ENCODE measurements at places on chromosomes 16 and 17.

DNA sequence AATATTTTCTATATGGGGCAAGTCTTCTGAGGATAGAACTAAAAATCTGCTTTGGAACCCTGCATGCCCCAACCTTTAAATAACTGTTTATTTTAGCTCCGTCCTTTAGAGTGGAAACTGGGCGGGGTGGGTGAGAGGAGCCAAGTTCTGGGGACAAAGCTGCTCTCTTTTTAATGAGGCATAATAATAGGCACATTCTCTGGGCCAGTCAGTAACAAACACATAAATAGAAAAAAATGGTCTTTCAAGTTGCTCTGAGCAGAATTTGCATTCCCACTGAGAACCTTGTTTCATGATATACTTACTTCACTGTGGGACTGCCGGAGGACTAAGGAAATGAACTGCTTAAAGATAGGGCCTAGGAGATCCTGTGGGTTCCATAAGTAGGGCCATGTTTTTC is 51.5 kb downstream of the KNOP1 start:
- DNase-seq: no peak

DNA sequence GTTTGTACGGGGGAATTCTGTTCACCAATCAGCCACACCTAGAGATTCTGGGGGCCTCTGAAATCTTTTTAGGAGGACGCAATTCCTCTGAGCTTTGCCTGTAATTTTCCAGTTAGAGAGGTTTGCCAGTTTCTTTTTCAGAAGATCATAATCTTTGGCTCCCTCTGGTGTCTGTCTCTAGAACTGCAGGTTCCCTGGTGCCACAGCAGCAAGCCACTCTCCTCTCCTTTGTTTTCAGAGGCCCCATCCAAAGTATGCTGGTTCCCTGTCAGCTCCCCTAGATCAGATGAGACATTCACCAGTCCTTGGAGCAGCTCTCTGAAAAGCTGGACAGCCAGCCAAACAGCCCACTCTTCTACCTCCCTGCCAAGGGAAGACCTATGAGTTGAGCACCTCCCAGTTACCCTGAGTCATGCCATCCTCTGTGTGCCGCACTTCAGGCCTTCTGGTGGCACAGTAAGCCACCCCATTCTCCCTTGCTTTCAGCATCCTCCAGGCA is 36.1 kb downstream of the RNF112 start:
- DNase-seq: peak; percentile 64

DNA sequence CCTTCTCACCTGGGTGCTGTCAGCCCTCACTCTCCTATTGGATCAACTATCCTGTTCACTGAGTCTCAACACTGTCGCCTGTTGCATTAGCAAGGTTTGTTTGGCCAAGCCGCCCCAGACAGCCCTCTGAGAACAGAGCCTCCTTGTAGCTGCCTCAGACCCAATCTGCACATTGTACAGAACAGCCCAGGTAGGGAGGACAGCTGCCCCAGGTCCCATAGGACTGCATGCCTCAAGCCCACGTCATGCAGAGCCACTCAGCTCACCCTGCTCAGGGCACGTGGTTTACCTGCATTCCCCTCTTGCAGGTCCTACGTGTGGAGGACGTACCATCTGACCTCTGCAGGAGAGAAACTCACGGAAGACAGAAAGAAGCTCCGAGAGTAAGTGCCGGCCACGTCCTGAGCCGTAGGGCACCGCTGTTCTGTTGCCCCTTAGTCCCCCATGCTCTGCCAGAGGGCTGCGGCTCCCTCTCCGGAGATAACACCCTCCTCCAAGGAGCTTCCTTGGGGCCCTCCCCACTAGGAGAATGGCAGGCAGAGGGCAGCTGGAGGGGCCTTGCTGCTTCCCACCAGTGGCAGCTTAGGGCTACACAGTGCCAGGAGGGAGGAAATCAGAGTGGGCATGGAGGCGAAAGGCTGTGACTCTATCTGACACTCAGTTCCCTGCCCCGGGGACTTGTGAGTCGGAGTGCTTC is 2.8 kb downstream of the SNRNP25 start:
- no peak for DNase-seq

DNA sequence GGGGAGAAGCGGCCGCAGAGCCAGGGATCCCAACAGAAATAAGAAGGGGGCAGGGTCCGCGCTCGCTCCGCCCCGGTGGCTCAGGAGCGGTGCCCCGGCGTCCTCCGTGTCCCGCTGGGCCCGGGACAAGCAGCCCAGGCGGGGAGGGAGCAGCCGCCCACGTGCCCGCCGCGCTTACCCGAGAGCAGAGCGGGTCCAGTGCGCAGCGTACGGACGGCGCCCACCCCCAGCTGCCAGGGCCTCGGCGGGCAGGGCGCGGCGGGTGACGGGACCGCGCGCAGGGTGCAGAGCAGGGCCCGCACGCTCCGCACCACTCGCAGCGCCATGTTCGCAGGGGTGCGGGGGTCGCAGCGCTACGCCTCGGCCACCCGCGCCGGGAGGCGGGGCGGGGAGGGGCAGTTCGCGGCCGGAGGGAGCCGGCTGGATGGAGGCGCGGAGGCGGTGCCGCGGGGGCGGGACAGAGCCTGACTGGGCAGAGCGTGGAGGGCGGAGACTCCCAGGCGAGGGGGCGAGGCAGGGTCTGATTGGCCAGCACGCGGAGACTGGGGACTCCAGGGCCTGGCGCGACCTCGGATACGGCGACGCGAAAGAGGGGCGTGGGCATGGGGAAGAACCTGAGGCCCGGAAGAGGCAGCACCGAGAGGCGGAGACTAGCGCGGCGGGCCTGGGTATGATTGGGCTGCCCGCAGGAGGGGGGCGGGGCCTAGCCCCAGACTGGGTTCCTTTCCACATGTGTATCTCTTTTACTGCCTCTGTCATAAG is at the start of gene GCSH:
Gene GCSH (minus strand): TSS at position 443 of the 762 bp plus-strand sequence. CDS start 117 bp downstream, at position 326.
- DNase-seq: peak; percentile 94

- DNase-seq: no peak
Observed at GRCh38 chr16:52256310-52257078, 290.4 kb downstream of the TOX3 start.

DNA sequence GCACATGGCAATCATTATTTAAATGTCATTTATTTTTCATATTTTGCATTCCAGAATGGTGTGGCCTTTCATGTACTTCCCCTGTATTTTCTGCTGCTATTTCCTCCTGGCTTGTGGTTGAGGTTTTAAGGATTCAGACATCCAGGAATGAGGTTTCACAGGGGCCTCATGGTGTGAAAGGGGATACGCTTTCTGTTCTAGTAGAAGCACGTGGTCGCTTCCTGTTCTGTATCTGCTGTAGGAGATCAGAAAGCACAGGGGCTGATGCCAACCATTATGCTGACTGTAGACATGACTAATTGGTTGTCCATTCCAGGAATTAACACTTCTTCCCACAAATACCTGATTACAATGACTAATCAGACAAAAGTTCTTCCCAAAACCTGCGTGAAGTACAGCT is 405.9 kb downstream of the SHISA9 start:
- DNase-seq: no peak

DNA sequence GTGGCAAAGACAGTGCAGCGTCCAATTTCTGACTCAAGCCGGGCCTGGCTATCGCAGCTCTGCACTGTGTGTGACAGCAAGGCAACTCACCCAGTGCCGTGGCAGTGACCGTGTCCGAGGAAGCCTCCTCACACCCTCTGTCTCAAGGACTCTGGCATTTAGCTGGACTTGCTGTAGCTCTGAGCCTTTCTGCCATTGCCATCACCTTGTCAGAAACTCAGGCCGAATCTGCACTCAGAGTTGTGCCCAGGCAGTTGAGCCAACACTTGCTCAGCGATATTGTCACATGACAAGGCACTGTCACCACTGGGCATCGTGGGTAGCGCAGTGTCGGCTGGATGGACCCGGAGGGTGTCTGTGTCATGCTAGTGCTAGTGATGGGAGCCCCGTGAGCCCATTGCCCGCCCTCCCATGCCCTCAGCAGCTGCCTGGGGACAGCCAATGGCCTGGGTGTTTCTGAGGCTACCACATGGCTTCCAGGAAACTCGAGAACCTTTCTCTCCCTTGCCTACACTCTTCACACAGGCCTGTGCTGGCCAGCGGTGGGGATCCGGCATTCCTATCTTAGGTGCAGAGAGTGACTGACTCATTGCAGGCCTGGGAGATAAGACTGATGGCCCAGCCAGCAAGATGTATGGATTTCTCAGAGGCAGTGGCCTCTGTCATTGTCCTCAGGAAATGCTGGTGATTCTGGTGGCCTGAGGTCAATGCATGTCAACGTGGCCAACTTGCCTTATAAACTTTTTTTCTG is 22.1 kb upstream of the STH start:
- DNase-seq: no peak

DNA sequence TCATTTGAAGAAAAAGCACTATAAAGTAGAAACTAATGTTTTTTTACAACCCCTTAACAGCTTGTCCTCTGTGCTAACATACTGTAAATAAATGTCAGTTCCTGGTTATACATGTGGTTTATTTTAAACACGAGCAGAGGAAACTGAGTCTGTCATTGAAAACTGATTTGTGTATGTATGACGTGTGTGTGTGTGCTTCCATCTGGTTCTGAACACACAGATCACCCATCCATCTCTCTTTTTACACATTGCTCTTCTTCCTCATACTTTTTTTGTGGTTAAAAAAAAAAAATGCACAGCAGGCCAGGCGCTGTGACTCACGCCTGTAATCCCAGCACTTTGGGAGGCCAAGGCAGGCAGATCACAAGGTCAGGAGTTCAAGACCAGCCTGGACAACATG is 49.5 kb downstream of the ZNF423 start:
- DNase-seq: no peak

DNA sequence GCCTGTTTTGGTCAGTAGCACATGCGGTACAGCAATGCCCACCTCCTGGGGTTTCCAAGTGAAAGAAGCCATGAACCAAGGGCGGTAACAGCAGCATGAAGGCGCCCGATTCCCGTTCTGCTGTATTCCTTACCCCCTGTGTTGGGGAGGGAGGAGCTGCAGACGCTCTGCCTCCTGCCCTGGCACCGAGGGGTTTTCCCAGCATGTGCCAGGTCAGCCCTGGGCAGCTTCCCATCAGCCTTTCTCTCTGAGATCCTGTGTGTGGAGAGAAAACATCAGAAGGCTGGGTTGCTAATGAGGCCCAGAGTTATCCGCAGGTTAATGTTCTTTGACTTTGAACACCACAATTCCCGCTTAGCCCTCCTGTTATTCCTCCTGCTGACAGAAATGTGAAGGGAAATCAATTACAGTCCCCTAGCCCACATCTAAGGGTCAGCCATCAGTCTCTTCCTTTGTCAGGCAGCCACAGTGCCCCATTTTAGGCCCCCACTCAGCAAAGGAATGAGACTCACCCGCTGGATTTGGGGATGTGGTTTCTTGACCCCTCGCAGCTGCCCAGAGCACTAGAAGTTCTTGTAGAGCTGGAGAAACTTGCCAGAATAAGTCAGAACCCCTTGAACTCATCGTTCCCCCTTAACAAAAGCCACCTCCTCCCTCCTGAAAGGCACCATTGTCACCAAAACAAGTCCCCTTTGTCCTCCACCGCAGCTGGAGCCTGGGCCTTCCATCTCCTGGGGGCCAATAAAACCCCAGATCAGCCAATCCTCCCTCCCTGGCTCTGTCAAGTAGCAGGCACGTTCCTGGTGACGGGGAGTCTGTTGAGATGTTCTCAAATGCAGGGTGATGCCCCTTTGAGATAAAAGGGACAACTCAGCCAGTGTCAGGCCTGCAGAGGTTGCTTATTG is 168.5 kb downstream of the KATNIP start:
- no peak for DNase-seq

DNA sequence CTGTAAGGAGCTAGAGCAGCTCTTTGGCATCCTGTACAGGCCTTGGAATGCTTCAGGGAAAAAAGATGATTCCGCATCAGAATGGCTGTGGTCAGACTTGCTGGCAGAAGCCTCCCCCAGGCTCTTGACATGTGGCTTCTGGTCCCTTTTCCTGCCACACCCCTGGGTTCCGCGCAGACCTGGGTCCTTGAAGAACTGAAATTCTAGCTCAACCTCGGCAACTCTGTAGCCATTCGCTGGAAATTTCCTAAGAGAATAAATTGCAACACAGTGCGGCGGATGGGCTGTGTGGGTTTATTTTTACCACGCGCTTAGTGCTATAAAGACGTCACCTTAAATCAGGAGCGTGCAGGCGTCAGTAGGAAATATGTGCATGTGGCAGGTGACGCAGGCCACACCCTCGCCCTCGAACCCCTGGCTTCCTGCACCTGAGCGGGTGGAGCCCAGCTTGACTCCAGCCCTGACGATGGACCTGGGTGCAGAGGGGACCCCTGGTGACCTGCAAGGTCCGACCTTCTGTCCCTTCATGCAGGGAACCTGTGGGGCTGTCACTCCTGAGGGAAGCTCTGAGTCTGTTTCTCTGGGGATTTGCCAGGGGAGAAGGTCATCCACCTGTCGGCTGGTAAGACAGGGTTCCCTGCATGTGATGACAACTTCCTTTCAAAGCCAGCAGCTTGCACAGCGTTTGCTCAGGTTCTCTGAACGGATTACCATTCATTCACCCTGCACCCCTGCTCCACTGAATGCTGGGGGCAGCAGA is 46.3 kb downstream of the METRNL start:
- DNase-seq: no peak

- no peak for DNase-seq
Observed at GRCh38 chr17:16199093-16199492, 16.2 kb downstream of the NCOR1 start.

GRCh38 chr17:78935419-78936323 is 10.5 kb upstream of the TIMP2 start:
- no peak for DNase-seq

DNA sequence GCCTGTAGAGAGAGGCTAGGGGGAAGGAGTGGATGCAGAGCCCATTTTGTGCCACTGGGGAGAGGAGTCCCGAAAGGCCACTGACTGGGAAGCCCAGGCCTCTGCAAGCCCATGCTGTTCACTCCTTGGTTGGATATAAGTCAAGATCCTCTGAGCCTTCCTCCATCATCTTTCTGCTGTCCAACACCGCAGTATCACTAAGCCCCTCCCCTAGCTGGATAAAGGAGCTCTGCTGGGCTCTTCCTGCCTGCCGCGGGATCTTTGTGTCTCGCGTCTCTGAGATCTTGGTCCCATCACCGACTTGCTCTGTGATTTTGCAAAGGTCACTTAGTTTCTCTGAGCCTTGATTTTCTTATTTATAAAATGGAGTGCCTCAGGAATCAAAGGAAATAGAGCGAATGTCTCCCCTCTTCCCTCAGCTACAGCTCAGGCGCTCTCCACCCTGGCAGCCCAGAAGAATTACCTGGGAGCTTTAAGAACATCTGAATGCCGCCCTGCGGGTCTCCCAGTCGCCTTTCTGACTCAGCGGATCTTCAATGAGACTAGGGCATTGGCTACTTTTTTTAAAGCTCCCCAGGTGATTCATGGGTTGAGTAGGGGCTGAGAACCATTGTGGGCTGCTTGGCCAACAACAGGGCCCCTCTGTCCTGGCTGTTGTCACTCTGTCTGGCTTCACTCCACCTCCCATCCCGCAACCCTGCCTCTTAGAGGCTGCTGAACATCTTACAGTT is 25.2 kb upstream of the TMEM220 start:
- no peak for DNase-seq

DNA sequence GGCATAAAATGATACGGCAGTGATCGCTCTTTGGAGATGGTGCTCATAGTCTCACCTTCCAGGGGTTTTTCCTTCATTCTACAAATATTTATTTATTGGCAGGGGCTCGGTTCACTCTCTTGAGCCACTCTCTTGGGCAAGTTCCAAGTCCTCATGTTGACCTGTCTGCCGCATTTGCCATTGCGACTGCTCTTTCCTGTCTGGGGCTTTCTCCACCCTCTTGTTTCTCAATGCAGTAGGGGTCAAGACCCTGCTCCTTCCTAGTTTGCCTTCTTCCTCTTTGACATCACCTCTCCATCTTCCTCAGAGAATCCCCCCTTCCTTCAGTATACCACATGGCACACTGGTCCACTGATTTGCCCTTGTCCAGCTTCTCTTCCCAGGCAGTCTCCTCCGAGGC is 21.9 kb upstream of the LRRC75A start:
- DNase-seq: no peak

- DNase-seq: no peak
Observed at GRCh38 chr17:36993227-36993626, 44.5 kb downstream of the AATF start.

GRCh38 chr17:58643147-58643546 is 48.7 kb downstream of the TEX14 start:
- no peak for DNase-seq
